ENCODE measurements at places on chromosomes 13 and 19.

DNA sequence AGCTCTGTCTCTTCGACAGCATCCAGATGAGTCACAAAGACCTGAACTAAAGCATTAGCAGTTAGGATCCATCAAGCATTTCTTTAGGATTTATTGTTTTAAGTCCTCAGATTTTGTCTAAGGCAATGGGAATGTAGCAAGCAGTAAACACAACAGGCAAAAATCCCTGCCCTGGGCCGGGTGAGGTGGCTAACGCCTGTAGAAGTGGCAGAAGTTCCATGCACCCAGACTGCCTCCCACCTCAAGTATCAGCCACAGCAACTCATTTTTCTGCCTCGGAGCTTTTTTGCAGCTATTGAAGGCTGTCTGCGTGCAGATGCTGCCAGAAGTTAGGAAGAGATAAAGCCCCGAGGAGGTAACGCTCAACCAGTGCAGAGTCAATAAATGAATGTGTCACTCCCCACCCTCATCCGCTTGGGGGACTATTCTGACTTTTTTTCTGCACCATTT is 47.1 kb upstream of the MRI1 start:
- DNase-seq = peak; percentile 26

- no peak for DNase-seq
These were observed 4.2 kb downstream of the ADGRE5 start for GRCh38 chr19:14385492-14385891.

- DNase-seq = no peak
These were observed 535.8 kb upstream of the SGCG start for GRCh38 chr13:22644941-22645340.

DNA sequence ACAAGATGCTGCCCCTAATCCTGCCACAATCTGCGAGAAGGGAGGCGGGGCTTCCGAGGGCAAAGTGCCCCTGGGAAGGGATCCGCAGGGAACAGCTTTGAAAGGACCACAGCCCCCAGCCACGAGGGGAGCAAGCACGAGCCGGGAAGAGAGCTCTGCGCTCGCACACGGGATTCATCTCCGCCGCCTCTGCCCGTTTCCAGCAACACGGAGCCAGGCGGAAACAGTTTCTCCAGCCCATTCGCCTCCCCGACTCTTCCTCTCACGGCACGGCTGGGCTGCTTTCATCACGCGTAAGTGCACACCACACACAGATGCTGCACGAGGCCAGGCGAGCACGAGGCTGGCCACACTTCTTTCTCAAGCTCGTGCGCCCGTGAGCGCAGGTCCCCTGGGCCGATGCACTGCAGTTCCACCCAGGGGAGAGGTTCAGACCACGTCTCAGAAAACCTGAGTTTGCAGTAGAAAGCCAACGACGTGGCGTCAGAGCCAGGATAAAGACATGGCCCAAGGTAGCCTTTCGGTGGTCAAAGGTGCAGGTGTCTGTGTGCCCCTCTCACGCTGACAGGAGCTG is 33.6 kb downstream of the NAXD start:
- DNase-seq = no peak

DNA sequence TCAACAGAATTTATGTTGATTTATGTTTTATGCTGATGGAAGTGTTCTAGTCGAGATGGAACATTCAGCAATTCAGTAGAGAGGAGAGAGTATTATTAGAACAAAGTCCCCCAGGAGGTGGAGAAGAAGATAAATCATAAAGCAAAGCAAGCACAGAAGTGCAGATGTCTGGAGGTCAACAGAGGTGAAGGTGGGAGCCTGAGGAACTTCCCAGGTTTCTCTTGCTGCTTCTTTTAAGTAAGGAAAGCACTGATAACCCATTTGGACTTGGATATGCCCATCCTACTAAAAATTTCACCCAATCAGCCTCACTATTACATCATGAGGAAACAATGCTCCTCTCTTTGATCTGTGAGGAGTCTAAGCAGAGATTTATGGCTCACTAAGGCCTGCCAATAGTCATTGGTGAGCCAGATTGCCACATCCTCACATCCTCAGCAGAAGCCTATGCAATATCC is 98.8 kb downstream of the EPSTI1 start:
- DNase-seq = no peak

- no peak for DNase-seq
These were observed 9.2 kb downstream of the FGF14 start for GRCh38 chr13:102392481-102393209.

GRCh38 chr19:50264483-50265186 is 61.2 kb downstream of the MYH14 start:
- DNase-seq = no peak

- DNase-seq = no peak
These were observed 242.1 kb downstream of the FGF9 start for GRCh38 chr13:21913010-21913409.

DNA sequence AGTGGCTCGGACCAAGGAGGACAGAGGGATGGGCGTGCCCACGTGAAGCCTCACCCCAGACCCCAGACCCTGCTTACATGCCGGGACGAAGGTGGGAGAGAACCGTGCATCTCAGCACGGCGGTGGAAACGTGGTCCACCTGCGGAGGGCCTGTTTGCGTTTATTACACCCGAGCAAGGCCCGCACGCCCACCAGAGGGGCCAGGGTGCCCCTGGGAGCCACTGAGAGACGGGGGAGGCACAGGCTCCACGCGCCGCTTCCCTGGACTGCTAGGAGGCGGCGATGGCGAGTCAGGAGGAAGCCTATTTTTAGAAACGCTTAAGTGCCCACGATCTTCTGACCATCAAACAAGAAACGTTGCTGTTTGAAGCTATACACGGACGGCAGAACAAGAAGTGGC is 80.7 kb downstream of the ATP11A start:
- DNase-seq = no peak
